ENCODE measurements at places on chromosomes 12 and 14.

- DNase-seq, result no peak
Measured at GRCh38 chr12:104620837-104621531, 164.2 kb downstream of the CHST11 start.

GRCh38 chr14:43568022-43568421 is 939.1 kb downstream of the FSCB start:
- no peak for DNase-seq

- no peak for DNase-seq
Measured at GRCh38 chr12:17414596-17414995, 675.4 kb downstream of the RERGL start.

- peak; percentile 4 for DNase-seq
Measured at GRCh38 chr14:39266525-39266870, 32.8 kb downstream of the MIA2 start.

GRCh38 chr12:5796171-5796958 is 148.7 kb downstream of the ANO2 start:
- DNase-seq, result no peak

Measured in stimulated activated CD8-positive, alpha-beta memory T cell treated with anti-CD3 and anti-CD28 coated beads, Interleukin-7, amount 100 ng/mL, for 1 hour (primary cell).